A549 treated with ZK216348 at 1 μM for 4 hours (cell line): ENCODE measurements at places on chromosomes 1 and 21. TPM values are rescaled to one million over a fixed set of nuclear protein-coding genes. Genes with fewer than 3 reads are reported as not detected.

Gene TRIM45
- 0.66 to 1.8 TPM (median 1.6 TPM) in 5 replicates for total RNA-seq

Gene NCF2
- 1.0 to 3.3 TPM (median 2.7 TPM) in 5 replicates for total RNA-seq

Gene HEYL
- 2.8 to 3.9 TPM (median 3.5 TPM) in 5 replicates for total RNA-seq

Gene WNT3A
- total RNA-seq: 0.08 TPM in 1 of 5 replicates, not detected in the others

Gene AKR7A2
- 27.4 to 54.5 TPM (median 50.7 TPM) in 5 replicates for total RNA-seq

Gene MYBPH
- not detected in 5 replicates for total RNA-seq
